ENCODE measurements at places on chromosomes 13 and 19. TPM values are rescaled to one million over a fixed set of nuclear protein-coding genes. Genes with fewer than 3 reads are reported as not detected.

The OLFM2 gene
- 68.2 TPM for total RNA-seq

The GAMT gene
- total RNA-seq = 17.2 TPM

The UBAC2 gene
- total RNA-seq = 75.9 TPM

The APOC4 gene
- total RNA-seq = not detected

The CBY2 gene
- not detected for total RNA-seq

The HCST gene
- 1.1 TPM for total RNA-seq

The VSIG10L gene
- 10.3 TPM for total RNA-seq

The ATP7B gene
- 9.2 TPM for total RNA-seq
